Stimulated activated CD8-positive, alpha-beta memory T cell treated with anti-CD3 and anti-CD28 coated beads, Interleukin-4, amount 100 ng/mL, for 4 hours (primary cell): ENCODE measurements at places on chromosomes 3 and 15.

GRCh38 chr15:87145696-87146095 is 1066.0 kb downstream of the AGBL1 start:
- DNase-seq, result no peak

DNA sequence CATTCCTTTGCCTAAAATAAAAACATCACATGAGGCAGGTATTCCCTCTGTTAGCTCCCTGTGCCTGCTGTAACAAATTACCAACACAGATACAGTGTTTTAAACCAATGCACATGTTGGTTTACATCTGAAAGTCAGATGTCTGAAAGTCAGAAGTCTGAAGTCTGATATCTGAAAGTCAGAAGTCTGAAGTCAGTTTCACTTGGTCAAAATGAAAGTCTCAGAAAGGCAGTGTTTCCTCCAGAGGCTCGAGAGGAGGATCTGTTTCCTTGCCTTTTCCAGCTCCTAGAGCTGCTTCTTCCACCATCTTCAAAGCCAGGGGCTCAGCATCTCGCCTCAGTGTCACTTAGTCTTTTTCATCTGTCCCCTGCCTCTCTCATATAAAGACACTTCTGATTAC is 22.0 kb downstream of the SST start:
- DNase-seq, result no peak

DNA sequence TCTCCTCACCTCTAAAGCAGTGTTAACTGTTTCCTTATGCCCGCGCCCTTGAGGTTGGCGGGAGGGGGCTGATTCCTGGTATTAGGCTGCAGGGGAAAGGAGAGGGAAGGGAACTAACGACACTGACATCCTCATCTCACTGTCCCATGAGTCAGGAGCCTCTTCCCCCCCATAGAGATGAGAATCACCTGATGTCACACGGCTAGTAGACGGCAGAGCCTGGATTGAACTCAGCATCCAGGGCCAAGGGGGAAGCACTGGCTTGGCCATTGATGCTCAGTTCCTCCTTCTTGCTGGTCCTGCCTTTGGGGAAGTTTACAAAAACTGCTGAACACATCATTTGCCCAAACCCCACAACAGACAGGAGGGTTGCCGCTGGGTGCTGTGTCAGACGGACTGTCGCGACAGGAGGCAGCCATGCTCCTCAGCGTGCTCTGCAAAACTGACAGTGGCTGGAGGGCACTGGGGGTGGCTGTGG is 38.5 kb downstream of the IDH2 start:
- no peak for DNase-seq

GRCh38 chr15:54605043-54605442 is 591.7 kb downstream of the RSL24D1 start:
- DNase-seq, result no peak

DNA sequence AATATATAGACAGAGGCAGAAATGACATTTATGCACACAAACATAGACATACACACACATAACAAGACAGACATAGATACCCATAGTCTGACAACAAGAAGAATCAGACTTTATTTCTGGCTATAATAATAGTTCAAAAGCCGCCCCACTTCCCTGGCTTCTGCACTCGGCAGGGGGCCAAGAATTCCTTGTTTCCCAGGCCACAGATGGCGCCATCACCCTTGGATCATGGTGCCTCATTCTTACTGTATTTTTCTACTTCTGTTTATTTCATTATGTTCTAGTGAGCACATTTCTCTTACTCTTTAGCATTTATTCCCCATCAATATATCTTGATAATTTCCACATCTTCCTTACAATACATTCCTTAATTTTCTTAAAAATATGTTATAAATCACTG is 387.5 kb downstream of the NLGN1 start:
- DNase-seq, result no peak

GRCh38 chr15:80606511-80607071 is 88.5 kb upstream of the ABHD17C start:
- no peak for DNase-seq

GRCh38 chr3:112405845-112406244 is 72.9 kb downstream of the CD200 start:
- DNase-seq, result no peak

- no peak for DNase-seq
Measured at GRCh38 chr3:81308306-81308705, 453.1 kb downstream of the GBE1 start.

DNA sequence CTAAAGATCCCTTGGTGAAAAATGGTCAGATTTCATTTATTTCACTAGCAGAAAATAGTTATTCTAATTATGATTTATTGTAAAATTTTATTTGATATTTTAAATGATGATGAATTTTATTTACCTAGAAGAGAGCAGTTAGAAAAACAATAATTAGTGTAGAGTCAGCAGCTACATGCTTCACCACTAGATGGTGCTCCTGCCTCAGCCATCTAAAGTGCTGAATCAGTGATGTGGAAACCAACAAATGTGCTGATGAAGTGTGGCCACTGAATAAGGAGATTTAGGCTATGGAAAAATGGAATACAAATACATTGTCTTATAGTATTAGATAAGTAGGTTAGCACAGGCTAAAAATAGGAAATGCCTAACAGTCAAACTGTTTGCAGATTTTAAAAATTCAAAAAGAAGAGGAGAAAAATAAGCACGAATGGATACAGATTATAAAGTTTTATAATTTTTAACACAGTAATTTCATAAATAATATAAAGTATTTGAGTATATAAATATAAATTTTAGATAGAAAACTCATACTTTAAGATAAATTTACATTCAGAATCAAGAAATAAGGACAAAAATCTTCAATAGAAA is 109.8 kb downstream of the PPP2R3A start:
- peak; percentile 26 for DNase-seq

GRCh38 chr15:57947282-57947681 is 118.2 kb downstream of the ALDH1A2 start:
- DNase-seq, result no peak

- no peak for DNase-seq
Measured at GRCh38 chr3:148847351-148847750, 17.7 kb upstream of the CPA3 start.

DNA sequence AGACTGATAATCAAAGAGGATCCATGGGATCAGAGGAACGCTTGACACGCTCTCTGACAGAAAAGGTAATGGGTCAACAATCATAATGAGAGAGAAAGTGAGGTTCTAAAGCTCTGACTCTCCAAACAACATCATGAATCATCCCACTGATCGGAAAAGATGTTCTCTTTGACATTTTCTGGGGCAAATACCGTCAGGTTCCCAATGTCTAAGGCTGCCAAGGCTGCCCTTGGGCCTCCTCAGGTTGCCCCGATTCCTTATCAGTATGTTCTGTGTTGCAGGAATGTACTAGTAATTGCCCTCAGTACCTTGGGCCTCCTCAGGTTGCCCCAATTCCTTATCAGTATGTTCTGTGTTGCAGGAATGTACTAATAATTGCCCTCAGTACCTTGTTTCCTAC is 60.9 kb downstream of the NPTN start:
- DNase-seq, result no peak

- no peak for DNase-seq
Measured at GRCh38 chr15:87939848-87940457, 316.6 kb downstream of the NTRK3 start.

GRCh38 chr15:71712182-71712581 is 98.2 kb upstream of the NR2E3 start:
- no peak for DNase-seq

GRCh38 chr15:73934281-73934680 is 8.0 kb downstream of the LOXL1 start:
- DNase-seq, result no peak

DNA sequence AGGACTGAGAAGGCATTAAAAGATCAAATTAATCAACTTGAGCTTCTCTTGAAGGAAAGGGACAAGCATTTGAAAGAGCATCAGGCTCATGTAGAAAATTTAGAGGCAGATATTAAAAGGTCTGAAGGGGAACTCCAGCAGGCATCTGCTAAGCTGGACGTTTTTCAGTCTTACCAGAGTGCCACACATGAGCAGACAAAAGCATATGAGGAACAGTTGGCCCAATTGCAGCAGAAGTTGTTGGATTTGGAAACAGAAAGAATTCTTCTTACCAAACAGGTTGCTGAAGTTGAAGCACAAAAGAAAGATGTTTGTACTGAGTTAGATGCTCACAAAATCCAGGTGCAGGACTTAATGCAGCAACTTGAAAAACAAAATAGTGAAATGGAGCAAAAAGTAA is 149.7 kb upstream of the LRRFIP2 start:
- DNase-seq, result no peak

GRCh38 chr3:113794526-113794925 is 44.1 kb upstream of the GRAMD1C start:
- no peak for DNase-seq

DNA sequence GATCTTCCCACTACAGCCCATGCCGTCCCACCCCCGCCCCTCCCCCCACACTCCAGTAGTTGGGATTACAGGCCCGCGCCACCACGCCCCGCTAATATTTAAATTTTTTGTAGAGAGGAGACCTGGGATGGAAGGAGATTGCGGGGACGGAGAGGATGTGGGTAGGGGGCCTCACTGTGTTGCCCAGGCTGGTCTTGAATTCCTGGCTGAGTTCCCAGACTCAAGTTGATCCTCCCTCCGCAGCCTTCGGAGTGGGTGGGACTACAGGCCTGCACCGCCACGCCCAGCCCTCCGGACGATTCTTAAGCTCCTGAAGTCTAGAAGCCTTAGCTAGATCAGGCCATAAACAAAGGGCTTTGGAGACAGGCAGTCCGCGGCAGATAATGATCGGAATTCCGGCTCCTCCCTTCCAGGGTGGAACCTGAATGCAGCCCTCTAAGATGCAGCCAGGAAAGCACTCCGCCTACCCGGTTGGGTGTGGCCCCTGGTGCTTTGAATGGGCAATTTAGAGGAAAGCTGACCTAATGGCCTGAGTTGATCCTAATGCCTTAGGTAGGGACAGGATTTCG is at the start of gene DPPA2:
Gene DPPA2, minus strand, starts transcription at position 356 of the 569 bp plus-strand sequence. CDS start 1,975 bp downstream, outside the sequence.
- no peak for DNase-seq

- no peak for DNase-seq
Measured at GRCh38 chr3:124351430-124352148, 359.7 kb upstream of the ROPN1 start.

DNA sequence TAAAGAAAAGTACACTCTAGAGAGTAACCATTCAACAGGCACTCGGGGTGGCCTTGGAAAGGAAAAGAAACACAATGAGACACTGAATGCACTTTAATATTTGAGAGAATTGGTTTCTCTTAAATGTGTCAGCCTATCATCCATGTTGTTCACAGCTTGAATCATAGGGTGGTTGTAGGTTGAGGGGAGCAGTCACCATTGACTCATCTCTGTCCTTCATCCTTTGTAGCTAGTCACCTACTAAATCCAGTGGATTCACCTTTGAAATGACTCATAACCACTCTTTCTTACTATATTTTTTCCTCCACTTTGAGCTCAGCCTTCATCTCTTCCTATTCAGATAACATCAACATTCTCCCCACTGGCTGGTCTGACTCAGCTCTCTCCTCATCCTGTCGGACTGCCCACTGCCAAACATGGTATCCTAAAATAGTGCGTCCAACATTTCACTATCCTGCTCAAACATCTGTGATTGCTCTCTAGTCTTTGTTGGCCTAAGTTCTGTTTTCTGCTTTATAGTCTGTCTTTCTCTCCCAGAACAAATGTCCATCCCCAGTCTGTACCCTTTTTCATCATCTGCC is 182.7 kb upstream of the GADL1 start:
- DNase-seq, result no peak

GRCh38 chr3:84666468-84666867 is 292.3 kb upstream of the CADM2 start:
- no peak for DNase-seq

GRCh38 chr3:67376416-67376815 is 278.0 kb downstream of the SUCLG2 start:
- no peak for DNase-seq

DNA sequence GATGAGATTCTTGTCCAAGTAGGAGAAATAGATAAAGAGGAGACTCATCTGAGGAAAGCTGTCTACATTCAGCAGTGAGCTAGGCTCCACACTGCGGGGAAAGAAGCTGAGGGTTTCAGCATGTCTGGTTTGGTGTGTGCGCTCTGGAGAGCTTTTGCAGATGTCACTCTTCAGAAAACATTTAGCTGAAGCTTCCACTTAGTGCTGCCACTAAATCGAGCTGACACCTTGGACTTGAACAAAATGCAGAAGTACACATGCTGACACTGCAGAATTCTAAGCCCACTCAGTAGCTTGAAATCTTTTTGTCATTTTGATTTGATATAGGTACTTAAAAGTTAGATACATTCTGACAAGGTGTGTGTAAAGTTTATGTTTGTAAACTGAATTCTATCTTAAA is 32.3 kb upstream of the CRTC3 start:
- no peak for DNase-seq

DNA sequence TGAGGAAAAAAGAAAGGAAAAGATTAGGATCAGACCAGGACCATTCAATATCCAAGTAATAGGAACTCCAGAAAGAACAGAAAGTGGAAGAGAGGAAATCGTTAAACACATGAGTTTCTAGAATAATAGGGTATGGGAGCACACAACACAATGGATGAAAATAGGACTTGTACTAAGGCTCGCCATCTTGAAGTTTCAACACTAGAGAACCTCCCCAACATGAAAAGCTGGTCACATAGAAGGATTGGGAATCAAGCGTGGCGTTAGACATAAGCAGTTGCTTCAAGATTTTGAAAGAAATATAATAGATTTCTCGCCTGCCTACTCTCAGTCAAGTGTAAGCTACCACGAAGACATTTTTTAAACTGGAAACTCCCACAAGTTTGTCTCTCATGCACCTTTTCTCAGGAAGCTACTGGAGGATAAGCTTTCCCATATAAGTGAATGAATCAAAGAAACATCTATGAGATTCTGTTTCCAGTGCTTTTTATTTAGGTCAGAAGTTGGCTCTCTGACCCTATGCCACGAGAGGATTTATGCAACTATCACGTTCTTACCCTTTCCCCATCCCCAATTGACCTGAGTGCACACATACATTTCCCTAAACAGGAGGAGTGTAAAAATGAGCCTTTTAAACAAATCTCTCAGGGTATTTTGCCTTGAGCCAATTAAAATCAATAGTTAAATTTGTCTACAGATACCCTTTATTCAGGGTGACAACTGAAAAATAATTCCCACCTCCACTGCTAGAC is 45.2 kb downstream of the GHSR start:
- DNase-seq, result no peak

DNA sequence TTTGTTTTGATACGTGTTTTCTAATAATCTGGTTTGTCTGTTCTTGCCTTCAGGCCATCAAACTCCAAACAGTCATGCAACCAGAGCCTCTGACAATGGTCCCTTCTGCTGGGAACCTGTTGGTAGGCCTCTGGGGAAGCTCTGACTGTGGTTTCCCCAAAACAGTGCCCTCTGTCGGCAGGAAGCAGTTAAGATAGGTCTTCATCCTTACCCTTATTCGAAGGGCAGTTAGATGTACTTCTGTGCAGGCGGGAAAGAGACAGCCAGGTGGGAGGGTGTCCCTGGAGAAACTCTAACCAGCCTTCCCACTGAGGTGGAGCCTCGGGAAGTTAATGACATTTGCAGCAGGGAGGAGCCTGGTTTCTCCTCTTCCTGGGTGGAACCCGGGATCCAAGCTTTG is 81.6 kb upstream of the CHMP2B start:
- DNase-seq, result no peak

DNA sequence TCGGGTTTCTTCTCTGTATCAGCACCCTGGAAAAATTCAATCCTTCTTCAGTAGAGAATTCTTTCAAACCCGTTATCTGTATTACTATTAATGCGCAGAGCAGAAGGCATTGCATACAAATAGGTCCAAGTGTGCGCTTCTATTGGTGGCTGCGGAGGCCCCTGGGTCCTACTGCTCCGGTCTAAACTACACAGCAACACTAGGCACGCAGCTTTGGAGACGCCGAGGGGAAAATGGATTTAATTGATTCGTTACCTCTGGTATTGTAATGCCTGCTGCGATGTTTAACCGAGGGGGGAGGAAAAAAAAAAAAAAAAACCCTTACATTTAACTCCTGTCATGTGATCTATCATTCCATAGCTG is at the start of gene ROBO1:
Gene ROBO1, minus strand, starts transcription at position 94 of the 363 bp plus-strand sequence.
- DNase-seq, result no peak
